Right atrium auricular region (tissue), 2 donors: ENCODE measurements at places on chromosomes 2 and 18. TPM values are rescaled to one million over a fixed set of nuclear protein-coding genes. Genes with fewer than 3 reads are reported as not detected.

Gene CNDP2
- total RNA-seq, result 62.6 TPM

Gene MREG
- total RNA-seq, result 0.41 TPM

Gene ANKRD30B
- total RNA-seq, result not detected

Gene SERPINB5
- not detected for total RNA-seq

Gene PHOSPHO2
- total RNA-seq, result 4.8 TPM

Gene G6PC2
- total RNA-seq, result not detected

Gene SLC19A3
- 3.5 TPM for total RNA-seq

Gene KANSL3
- 27.3 TPM for total RNA-seq

Gene ANTXR1
- 27.3 TPM for total RNA-seq

Gene DNAH7
- total RNA-seq, result 0.16 TPM

Gene SAP130
- total RNA-seq, result 7.4 TPM

Gene WNT6
- 2.4 TPM for total RNA-seq

Gene CDH19
- 30.4 TPM for total RNA-seq

Gene RAPGEF4
- total RNA-seq, result 6.2 TPM

Gene FAM237A
- total RNA-seq, result not detected

Gene VWC2L
- total RNA-seq, result not detected

Gene CYP27A1
- total RNA-seq, result 23.4 TPM
